ENCODE measurements at places on chromosomes 1 and 21.
A peak's percentile ranks its signal among the peaks of the same experiment; 100 is the strongest.

DNA sequence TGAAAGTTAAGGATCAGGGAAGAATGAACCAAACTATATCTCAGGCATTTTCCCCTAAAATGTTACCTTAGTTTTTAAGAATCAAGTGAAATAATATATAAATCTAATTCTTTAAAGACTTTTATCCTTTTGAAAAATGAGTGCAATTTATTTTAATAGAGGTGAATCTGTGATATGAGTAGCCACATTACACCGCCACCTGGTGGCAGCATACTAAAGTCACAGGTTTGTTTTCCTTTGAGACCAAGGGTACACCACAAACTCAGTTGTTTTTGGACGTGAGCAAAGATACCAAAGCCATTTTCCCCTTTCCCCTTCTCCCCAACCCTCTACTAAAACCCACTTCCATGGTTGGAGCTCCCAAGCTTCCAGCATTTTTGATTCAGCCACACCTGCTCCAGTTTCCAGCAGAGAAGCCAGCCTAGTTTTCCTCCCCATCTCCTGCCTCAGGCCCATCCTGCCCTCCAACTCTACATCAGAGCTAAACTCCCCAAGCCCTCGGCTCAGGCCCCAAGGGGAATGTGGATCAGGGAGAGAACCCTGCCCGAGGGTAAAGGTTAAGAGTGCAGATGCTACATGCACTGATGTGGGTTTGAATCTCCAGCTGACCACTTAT, 22.9 kb upstream of the LDLRAP1 start:
- DNase-seq, result peak; percentile 43

GRCh38 chr1:182135946-182136345, 74.4 kb upstream of the ZNF648 start:
- no peak for DNase-seq

DNA sequence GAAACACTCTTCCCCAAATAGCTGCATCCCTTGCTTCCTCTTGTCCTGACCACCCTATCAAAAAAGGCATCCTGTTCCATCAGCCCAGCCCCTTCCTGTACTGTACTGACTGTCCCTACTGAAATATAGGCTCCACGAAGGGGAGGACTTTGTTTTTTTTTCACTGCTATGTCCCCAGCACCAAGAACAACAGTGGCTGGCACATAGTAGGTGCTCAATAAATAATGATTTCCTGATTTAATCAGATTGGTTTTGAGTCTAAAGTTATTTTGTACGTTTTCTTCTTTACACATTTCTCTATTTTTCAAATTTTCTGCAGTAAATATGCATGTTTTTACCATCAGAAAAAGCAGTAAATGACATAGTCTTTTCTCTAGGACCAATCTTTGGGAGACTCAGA, 73.9 kb downstream of the CD58 start:
- no peak for DNase-seq

DNA sequence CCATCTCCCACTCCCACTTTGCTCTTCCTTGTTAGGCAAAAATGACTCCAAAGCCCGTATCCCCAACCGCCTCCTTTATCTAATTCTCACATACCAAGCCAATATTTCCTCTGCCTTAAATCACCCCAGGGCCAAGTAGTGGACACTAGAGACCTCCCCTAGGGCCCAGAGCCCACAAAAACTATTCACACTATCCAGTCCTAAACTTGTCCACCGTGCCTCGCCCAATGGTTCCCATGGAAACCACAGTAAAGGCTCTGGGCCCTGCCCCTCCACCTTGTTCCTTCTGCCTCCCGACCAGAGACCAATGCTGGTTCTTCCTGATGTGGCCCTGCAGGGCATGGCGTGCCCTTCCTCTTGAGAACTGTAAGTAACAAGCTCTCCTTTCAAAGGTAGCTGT, 11.8 kb downstream of the CFAP107 start:
- no peak for DNase-seq

Data from NCI-H1417 (cell line).